Stimulated activated CD4-positive, alpha-beta T cell treated with anti-CD3 and anti-CD28 coated beads, TNF-alpha, amount 100 ng/mL, for 24 hours (primary cell): ENCODE measurements at places on chromosomes 1 and 21.

DNA sequence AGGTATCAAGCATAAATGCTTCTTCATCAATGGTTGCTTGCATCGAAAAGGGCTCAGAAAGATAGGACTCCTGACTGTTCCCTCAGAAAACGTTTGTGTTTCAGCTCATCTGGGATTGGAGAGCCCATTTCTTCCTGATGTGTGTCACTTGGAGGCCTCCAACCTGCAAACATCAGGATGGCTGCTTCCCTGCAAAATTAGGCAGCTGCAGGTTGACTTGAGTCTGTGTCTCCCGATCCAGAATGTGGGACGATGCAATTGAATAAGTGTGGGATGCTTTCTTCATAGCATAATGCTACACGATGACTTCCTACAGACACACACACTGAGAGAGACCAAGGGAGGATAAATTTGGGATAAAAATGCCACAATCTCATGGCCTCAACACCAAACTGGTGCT is 42.2 kb downstream of the OLIG1 start:
- DNase-seq = no peak

GRCh38 chr1:152137215-152137614 is 21.8 kb downstream of the RPTN start:
- DNase-seq = no peak

DNA sequence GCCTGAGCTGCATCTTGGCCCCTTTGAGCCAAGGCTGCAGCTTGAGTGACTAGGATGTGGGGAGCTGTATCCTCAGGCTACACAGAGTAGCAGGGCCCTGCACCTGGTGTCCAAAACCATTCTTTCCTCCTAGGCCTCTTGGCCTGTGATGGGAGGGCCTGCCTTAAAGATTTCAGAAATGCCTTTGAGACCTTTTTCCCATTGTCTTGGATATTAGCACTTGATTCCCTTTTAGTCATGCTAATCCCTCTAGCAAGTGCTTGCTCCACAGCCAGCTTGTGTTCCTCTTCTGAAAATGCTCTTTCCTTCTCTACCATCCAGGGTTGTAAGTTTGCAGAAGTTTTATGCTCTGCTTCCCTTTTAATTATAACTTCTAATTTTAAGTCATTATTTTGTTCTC is 21.7 kb upstream of the KIRREL1 start:
- no peak for DNase-seq

GRCh38 chr1:13725714-13726175 is 25.8 kb downstream of the PRDM2 start:
- DNase-seq = no peak

DNA sequence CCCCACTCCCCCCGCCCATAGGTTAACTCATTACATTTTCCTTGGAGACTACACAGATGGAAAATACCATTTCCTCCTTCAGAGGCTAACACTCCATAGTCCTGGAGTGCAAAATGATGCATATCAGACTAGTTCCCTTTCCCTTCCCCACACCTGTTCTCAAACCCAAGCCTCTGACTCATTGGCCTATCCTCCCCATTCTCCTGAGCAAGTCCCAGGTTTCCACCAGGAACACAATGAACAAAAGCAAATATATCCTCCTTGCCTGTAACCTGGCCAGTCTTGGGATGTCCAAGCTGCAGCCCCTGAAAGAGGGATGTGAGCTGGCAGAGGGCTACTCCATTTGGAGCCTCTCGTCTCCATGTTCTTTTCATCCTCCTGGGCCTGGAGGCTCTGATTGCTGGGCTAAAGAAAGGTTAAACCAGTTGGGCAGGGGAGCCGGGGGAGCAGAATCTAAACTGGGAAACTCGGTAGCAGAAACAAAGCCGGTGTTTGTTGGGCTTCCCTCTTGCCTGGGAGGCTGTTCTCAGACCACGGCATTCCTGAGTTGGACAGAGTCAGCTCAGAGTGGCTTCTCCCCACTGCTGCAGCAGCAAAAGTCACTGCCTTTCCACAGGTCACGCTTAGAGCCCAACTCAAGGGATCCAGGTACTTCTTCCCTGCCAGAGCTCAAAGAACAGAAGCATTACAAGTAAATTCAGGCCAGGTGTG is 13.9 kb downstream of the SSR2 start:
- DNase-seq = no peak

- no peak for DNase-seq
Observed at GRCh38 chr1:41823471-41823870, 95.3 kb downstream of the HIVEP3 start.

DNA sequence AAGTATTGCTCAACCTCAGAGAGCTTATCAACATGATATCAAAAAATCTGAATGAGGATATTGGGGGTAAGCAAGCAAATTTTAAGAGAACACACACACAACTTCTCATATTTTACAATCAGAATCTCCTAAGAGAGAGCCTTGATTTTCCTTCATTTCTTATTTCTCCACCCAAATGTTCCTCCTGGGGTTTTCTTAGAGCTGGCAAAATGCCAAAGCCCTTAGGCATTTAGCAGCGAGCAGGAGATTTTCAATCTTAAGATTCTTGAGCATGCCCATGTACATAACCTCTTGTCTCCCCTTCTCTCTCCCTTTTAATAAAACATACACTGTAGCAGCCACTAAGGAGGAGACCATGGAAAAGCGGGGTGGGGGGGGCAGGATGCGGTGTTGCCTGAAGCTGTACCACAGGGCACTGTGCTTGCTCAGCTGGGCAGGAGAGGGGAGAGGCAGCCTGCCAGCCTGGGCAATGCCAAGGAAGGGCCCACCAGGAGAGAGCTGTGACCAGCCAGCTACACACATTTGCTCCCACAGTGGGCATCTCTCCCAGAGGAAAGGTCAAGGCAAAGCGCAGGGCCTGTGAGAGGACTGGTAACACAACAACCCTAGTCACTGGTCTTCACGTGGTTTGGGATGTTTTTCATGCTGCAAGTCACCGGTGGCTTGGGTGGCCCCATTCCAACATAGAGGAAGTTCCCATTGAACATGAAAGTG is 4.3 kb downstream of the BRINP2 start:
- DNase-seq = no peak

DNA sequence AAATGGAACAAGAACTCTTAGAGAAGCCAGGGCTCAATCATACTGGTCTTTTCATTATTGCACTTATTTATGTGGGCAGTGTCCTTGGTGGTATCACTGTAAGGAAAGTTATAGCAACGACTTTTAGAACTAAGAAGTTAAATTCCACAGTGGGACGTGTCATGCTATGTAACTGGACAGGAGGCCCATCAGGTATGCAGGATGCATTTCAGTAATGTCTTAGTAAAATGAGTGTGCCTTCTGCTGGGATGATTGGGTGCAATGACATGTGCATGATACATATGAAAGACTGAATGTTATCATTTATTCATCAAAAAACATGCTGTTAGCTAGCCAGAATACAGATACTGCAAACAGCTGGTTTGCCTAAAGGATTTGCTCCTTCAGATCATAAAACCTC is 6.9 kb upstream of the ATP1B1 start:
- DNase-seq = no peak

GRCh38 chr1:116411784-116412479 is 38.9 kb downstream of the ATP1A1 start:
- no peak for DNase-seq

GRCh38 chr21:41655259-41655658 is 111.6 kb downstream of the RIPK4 start:
- no peak for DNase-seq

DNA sequence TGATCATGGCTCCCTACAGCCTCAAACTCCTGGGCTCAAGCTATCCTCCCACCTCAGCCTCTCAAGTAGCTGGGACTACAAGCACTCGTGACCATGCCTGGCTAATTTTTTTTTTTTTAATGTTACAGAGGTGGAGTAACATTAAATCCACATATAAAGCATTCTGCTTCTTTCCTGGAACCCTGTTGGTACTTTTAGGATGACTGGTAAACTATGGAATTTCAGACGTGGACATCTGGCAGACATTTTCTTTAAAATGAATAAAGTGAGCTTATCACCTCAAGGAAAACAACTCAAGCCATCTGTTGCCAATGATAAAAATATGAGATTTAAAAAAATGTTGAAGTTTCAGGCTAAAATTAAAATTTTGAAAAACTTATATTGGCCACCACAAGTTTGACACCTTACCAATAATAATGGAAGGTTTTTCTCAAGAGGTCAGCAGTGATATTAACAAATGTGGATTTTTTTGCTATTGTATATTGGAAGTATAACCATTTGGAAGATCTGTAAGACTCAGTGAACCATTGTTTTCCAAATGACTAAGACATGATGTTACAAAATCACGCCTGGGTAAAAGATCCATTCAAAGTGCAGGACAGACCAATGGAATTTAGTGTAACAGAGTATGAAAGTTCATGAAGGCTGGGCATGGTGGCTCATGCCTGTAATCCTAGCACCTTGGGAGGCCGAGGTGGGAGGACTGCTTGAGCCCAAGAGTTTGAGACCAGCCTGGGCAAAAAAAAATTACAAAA is 52.7 kb upstream of the EIF4G3 start:
- no peak for DNase-seq

DNA sequence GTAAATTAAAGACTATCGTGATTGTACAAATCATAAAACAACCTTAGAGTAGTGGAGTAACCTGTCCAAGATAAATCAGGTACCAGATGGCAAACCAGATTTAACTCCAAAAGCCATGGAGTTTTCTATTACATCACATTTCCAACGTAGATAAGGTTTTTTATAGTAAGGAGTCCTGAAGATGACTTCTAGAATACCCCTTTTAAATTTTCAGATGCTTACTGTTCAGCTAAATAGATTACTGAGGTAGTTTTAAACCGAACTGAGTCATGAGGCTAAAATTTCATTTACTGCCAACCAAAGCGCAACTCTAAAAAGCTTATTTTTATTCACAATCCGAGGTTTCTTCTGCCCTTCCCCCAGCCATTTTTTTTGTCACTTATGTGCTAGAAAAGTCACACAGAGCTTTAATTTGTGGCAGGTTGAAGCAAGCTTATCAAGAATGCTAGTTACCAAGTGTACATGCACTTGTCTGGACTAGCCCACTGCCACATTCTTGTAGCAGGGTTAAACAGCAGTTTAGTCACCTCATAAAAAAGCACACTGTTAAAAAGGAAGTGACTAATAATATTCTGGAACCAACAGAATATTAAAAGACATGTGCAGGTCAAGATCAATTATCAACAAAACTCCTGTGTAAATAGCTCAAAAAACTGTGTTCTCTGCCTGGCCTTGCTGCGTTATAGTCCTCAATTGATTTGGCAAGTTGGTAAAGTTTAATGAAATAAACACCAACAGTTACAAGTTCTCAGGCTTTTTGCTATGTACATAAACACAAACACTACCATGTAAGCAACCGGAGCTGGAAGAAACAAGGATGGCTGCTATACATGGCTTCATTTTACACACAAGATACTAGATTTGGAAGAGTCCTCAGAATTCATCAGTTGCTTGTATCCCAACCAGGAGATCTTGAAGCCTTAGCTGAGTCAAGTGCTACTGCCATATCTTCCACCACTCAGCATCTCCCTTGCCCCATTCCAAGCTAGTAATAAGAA is 180.3 kb upstream of the DMRTA2 start:
- no peak for DNase-seq

- no peak for DNase-seq
Observed at GRCh38 chr1:97938285-97938642, 17.4 kb upstream of the DPYD start.

DNA sequence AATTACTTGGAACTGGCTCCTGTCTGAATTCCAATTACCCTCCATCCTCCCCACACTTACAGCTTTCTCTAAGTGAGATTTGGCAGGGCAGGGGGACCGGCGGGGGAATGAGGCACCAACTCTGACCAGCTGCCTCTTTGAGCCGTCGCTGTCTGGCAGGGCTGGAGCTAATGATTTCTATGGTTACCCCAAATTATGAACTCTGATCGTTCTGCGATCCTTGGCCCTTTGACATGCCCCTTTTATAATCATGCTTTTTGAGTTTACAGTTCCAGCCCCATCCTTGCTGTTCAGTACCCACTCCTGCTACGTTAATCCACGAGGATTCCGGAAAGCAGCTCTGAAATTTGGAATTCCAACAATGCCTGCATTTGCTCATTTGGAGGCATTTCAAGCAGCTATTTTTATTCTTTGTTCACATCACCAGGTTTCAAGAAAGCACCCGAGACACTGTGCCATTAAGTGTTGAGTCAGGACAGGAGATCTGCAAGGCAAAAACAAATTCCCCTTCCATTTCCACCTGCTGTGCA is 54.6 kb upstream of the LBR start:
- no peak for DNase-seq

- DNase-seq = no peak
Observed at GRCh38 chr1:21623410-21623961, 45.7 kb downstream of the RAP1GAP start.

DNA sequence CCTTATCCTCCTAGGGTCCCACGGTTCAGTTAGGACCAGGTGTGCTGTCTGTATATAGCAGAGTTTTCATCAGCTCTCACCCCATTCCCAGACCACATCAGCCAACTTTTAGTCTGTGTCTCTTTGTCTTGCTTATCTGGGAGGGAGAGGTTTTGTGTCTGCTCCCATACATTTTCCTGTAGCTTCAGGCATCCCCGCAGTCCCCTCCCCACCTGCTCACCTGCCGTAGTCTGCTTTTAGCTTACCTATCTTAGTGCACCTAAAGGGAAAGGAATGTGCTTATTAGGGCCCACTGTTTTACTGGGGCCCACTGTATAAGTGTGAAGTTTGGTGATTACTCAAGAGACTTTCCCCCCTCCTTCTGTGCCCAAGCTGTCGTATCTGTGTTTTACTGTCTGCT is 225.1 kb downstream of the PLA2G4A start:
- no peak for DNase-seq

DNA sequence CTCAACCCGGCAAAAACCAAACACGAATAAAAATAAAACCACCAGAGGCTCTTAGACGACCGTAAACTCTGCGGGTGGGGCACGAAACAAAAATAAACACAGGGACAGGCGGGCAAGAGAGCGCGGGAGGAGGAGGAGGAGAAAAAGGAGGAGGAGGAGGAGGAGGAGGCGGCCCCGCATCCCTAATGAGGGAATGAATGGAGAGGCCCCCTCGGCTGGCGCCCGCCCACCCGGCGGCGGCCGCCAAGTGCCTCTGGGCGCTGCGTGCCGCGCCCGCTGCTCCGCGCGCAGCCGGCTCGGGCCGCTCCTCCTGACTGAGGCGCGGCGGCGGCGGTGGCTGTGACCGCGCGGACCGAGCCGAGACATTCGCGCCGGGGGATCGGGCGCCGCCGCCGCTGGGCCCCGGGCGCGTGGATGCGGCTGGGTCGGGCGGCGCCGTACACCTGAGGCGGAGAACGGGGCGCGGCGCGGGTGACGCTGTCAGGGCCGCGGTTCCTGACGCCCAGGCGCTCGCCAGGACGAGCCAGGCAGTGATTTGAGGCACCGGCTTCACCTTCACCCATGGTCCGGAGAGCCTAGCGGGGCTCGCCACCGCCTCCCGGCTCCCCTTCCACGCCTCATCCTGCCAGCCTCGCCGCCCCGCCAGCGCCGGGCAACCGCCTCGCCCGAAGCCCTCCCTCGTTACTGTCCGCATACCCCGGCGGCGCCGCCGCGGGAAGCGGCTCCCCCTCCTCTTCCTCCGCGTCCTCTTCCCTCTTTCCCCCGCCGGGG is at the start of gene MARK1:
Gene MARK1 (plus strand): TSS at position 229 of the 771 bp plus-strand sequence. CDS start 687 bp downstream, outside the sequence.
- DNase-seq = no peak

GRCh38 chr1:159932296-159933285 is 7.3 kb upstream of the TAGLN2 start:
- no peak for DNase-seq
